ENCODE measurements at places on chromosomes 5 and 9. TPM values are rescaled to one million over a fixed set of nuclear protein-coding genes. Genes with fewer than 3 reads are reported as not detected.

ISL1 gene
- 9.8 TPM for total RNA-seq

SLCO6A1 gene
- 4.4 TPM for total RNA-seq

INSL4 gene
- total RNA-seq: not detected

PCDHGA8 gene
- 0.43 TPM for total RNA-seq

MEIKIN gene
- total RNA-seq: not detected

EPB41L4A gene
- 10.8 TPM for total RNA-seq

FBN2 gene
- 58.3 TPM for total RNA-seq

EGFLAM gene
- 9.1 TPM for total RNA-seq

GDA gene
- total RNA-seq: 12.3 TPM

SLC4A9 gene
- total RNA-seq: not detected

DNA sequence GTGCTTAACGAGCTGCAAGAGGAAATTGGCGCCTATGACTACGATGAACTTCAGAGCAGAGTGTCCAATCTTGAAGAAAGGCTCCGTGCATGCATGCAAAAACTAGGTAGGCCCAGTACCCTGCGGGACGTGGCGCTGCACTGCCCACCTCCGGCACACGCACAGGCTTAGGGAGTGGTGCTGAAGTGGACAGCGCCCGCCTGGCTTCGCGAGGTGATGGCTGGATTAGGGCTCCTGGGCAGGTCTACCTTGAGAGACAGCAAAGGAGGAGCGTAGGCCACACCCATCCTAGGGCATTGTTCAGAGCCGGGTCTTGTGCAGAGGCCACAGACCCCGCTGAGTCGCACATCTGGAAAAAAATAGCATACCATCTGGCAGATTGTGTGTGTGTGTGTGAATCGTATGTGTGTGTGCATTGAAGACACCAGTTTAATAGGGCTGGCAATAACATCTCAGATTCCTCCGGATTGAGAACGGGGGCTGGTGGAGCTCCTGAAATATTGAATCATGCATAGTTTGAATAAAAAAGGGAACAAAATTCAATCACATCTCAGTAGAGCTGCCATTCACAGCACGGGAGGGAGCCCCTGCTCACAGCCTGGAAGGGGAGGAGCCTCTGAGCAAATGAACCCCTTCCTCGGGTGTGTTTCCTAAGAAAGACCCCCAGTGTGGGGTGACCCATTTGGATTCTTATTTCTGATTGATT is 11.1 kb downstream of the OLFM1 start:
- no peaks in the 10 kb centered on the region for H3K4me1 ChIP-seq
- H3K36me3 ChIP-seq: no peaks in the 10 kb centered on the region
- no peaks in the 10 kb centered on the region for H3K27me3 ChIP-seq
- H3K27ac ChIP-seq: no peak overlapping the region
- DNase-seq: peak; percentile 31

DNA sequence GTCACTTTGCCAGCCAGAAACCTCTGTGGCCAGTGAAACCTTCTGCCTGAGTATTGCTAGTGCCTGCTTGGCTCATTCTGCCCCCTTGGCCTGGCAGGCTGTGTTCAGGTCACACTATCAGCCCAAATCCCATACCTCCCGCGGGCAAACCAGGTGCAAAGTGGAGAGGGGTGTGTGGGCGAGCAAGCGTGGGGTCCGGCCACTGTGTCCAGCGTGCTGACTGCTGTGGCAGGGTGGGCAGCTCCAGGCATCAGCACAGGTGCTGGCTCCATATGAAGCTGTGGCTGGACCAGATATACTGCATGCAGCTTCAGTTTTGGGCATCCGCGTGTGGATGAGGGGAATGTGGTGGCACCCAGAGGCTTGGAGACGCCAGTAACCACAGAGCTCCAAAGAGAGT is 576.5 kb upstream of the EDIL3 start:
- H3K27ac ChIP-seq: no peak overlapping the region
- no peak overlapping the region for H3K4me3 ChIP-seq
- no peak for DNase-seq
- H3K36me3 ChIP-seq: no peaks in the 10 kb centered on the region
- no peaks in the 10 kb centered on the region for H3K27me3 ChIP-seq
- H3K4me1 ChIP-seq: no peaks in the 10 kb centered on the region

- H3K4me3 ChIP-seq: no peak overlapping the region
- no peaks in the 10 kb centered on the region for H3K27me3 ChIP-seq
- H3K4me1 ChIP-seq: peaks cover 15% of the 10 kb centered on the region
- DNase-seq: peak; percentile 13
- H3K27ac ChIP-seq: no peak overlapping the region
These were observed 78.8 kb downstream of the F2RL2 start for GRCh38 chr5:76544268-76544926.

DNA sequence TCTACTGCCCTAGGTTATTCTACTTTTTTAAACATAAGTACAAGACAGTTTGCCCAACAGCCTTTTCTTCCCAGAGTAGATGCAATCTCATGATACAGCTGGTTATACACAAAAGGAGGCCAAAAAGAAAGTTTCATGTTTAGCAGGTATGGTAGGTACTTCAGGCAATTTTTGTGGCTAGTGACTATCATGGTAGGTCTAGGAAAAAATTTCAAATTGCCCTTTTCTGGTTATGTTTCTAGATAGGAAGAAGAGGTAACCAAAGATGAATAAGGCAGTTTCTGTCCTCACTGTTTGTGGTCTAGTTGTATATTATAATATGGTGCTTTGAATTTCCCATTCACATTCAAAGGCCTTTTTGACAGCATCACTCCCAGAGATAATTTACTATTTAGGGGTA is 19.7 kb downstream of the MEGF9 start:
- H3K4me1 ChIP-seq: peaks cover 48% of the 10 kb centered on the region
- no peaks in the 10 kb centered on the region for H3K27me3 ChIP-seq
- H3K36me3 ChIP-seq: no peaks in the 10 kb centered on the region
- no peak overlapping the region for H3K4me3 ChIP-seq
- no peak for DNase-seq
- no peak overlapping the region for H3K27ac ChIP-seq

- H3K4me1 ChIP-seq: peaks cover 83% of the 10 kb centered on the region
- no peak overlapping the region for H3K4me3 ChIP-seq
- H3K27me3 ChIP-seq: no peaks in the 10 kb centered on the region
- no peak overlapping the region for H3K27ac ChIP-seq
These were observed 12.7 kb downstream of the PDGFRB start for GRCh38 chr5:150142959-150143349.

DNA sequence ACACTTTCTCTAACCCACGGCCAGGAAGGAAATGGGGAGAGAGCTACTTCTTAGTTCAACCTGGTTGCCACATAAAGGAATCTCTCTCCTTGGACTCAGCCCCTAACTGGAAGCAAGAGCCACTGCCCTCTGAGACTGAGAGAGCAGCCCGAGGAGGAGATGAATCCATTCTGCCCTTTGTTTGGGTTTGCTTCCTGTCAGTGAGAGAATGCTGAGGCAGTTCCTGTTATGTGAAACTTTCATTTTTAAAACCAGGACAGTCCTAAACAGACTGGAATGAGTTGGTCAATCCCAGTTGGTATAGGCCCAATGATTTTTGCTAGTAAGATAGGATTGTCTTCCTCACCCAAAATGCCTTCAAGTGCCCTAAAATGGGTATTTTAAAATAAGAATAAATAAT is 205.1 kb downstream of the NTRK2 start:
- H3K36me3 ChIP-seq: peaks cover 2% of the 10 kb centered on the region
- peak overlapping the region; percentile 83 for H3K27ac ChIP-seq
- no peak for DNase-seq
- no peaks in the 10 kb centered on the region for H3K27me3 ChIP-seq

- H3K36me3 ChIP-seq: no peaks in the 10 kb centered on the region
- H3K27ac ChIP-seq: peak within 1 kb of the TSS; percentile 6
- no peak for DNase-seq
- no peaks in the 10 kb centered on the region for H3K27me3 ChIP-seq
These were observed at the start of gene CARD9 for GRCh38 chr9:136373300-136374182. CARD9 (minus strand) TSS chr9:136373669; CDS start chr9:136372078, 1,591 bp downstream.

DNA sequence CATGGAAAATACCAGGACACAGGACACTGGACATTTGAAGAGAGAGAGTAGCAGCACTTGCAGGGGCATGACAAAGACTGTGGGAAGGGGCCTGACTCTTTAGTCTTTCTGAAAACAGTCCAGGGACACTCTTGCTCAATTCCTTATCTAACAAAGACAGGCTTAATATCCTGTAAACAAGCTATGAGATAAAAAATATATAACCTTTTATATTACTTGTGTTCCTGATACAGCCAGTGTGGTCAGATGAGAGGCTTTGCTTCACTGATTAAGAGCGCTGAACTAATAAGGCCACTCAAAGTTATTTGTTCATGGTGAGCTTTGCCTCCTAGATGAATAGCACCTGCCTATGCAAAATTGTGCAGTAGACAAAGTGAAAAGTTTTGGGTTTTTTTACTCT is 518.7 kb downstream of the LRRC70 start:
- H3K4me3 ChIP-seq: no peak overlapping the region
- no peaks in the 10 kb centered on the region for H3K27me3 ChIP-seq
- H3K27ac ChIP-seq: peak overlapping the region; percentile 24
- no peak for DNase-seq

DNA sequence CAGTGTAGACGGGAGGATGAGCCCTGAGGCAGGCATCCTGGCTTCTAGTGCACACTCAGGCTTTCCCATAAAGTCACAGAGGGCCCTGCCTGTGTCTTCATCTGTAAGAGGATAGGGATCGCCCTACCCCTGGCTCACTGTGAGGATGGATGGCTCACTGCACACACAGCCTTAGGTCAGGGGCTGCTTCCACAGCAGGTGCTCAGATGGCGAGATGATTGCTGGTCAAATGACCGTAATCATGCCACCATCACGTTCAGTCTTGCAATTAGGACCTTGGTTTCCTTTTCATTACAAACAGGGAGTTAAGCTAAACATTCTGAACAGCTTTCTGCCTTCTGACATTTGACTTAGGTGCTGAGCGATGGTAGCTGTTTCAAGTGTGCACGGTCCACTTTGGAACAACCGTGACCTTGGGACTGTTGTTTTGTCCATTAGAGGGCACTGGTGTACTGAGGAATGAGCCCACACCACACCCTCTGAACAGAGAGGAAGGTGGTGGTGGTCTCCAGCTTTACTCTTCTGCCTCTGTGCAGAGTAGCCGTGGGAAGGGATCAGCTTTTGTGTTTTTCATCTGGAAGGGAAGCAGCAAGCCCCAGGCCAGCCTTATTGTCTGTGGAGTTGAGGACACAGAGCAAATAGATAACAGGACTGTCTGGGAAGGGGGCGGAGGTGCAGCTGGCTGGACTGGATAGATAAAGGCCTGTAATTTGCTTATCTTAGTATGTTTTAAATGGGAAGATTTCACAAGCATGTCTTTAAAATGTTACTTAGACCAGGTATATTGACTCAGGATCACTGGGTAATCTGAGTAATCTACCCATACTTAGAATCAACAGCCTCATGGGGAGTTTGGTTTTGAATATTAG is 183.1 kb downstream of the TRIO start:
- peaks cover 4% of the 10 kb centered on the region for H3K4me1 ChIP-seq
- no peak for DNase-seq
- H3K36me3 ChIP-seq: peaks cover 15% of the 10 kb centered on the region
- H3K27me3 ChIP-seq: no peaks in the 10 kb centered on the region
- H3K4me3 ChIP-seq: no peak overlapping the region

DNA sequence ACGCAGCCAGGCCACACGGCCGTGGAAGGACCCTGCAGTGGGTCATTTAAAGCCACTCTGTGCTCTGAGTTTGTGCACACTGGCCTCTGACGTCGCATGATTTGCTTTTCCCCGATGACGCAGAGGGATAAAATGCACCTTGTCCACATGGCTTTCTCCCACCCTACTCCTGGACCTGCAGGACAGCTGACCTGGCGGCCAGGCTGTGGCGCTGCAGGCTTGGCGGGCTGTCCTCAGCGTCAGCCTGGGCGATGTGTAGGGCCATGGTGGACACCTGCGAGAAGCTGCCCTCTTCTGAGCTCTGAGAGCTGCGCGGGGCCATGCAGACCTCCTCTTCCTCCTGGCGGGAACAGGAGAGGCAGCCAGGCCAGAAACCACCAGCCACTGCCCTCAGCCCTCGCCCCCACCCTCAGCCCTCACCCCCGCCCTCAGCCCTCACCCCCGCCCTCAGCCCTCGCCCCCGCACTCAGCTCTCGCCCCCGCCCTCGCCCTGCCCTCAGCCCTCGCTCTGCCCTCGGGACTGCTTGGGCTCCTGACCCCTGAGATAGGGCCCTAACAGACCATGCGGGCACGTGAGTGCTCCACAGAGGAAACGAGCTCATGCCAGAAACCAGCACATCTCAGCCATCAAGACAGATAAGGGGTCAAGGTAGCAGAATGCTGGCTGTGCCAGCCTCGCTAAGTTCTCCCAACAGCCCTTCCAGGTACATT is 20.0 kb upstream of the SCGB3A1 start:
- H3K27me3 ChIP-seq: no peaks in the 10 kb centered on the region
- no peak overlapping the region for H3K27ac ChIP-seq
- H3K4me1 ChIP-seq: peaks cover 3% of the 10 kb centered on the region
- no peak for DNase-seq

DNA sequence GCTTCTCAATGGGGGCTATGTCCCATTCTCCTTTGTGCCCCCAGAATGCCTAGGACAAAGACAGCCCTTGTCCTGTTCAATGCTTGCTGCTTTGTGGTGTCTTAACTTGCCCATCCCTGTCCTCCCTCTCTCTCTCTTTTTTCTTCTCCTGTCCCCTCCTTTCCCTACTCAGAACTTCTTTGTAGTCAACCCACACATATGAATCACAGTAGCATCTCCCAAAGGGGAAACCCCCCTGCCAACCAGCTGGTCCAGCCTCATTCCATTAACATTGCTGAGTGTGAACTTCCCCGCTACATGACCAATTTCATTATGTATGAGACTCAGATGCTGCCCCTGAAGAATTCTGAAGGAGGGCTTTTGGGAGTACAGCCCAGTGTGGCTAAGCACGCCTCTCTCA is 408.3 kb downstream of the ENC1 start:
- peaks cover 24% of the 10 kb centered on the region for H3K4me1 ChIP-seq
- peak overlapping the region; percentile 90 for H3K27ac ChIP-seq
- no peaks in the 10 kb centered on the region for H3K27me3 ChIP-seq
- peaks cover 4% of the 10 kb centered on the region for H3K36me3 ChIP-seq
- DNase-seq: no peak

DNA sequence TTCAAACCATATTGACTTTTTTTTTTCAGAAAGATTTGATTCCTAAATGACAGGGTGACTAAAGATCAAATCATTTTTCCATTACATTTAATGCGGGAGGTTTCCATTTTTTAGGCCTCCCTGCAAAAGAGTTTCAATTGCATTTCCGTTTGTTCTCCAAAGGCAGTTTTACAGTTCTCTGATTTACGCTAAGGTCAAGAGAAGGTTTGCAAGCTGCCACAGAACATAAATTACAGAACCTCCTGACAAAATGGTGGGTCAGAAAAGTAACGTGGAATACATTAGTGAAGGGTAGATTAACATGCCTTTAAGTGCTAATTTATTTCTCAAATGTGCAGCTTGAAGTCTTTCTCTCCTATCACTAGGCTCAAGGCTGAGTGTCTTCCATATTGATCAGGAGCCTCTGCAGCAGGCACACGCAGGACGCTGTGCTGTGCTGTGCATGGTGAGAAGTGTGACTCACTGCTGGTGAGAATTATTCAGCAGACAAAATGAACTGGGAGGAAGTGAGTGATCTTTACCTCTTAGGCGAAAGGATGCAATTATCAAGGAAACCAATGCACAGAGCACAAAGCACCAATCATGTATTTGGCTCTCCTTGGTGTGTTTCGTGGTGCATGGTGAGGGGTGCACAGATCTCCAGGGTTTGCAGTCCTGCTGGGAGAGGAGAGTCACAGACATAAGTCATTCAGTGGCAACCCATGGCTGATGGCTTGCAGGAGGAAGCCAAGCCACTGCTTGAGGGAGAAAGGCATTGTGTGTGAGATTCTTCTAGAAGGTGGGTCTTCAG is 136.3 kb downstream of the TENT4A start:
- no peak for DNase-seq
- no peak overlapping the region for H3K27ac ChIP-seq
- no peak overlapping the region for H3K4me3 ChIP-seq
- peaks cover 7% of the 10 kb centered on the region for H3K36me3 ChIP-seq

- no peak overlapping the region for H3K4me3 ChIP-seq
- H3K27me3 ChIP-seq: peaks cover 40% of the 10 kb centered on the region
- H3K36me3 ChIP-seq: no peaks in the 10 kb centered on the region
- H3K27ac ChIP-seq: no peak overlapping the region
- H3K4me1 ChIP-seq: no peaks in the 10 kb centered on the region
- no peak for DNase-seq
These were observed 3.1 kb upstream of the DOCK8 start for GRCh38 chr9:211557-211956.
